ENCODE measurements at places on chromosomes 3 and 15.

DNA sequence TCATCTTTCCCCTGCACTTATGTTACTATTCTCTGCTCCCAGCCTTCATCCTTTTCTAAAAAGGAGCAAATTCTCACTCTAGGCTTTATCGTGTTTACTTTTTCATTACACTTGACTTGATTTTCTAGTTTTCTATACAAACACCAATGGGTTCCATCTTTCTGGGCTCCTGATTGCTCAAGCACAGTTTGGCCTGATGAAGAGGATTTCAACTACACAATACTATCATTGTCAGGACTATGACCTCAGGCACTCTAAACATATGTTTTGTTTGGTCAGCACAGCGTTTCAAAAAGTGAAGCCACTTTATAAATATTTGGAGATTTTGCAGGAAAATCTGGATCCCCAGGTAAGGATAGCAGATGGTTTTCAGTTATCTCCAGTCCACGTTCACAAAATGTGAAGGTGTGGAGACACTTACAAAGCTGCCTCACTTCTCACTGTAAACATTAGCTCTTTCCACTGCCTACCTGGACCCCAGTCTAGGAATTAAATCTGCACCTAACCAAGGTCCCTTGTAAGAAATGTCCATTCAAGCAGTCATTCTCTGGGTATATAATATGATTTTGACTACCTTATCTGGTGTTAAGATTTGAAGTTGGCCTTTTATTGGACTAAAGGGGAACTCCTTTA lies 86.2 kb downstream of the TGFBR2 start:
- no peak overlapping the region for H3K4me3 ChIP-seq
- peaks cover 10% of the 10 kb centered on the region for H3K4me1 ChIP-seq
- no peaks in the 10 kb centered on the region for H3K27me3 ChIP-seq
- peak overlapping the region; percentile 27 for H3K27ac ChIP-seq

DNA sequence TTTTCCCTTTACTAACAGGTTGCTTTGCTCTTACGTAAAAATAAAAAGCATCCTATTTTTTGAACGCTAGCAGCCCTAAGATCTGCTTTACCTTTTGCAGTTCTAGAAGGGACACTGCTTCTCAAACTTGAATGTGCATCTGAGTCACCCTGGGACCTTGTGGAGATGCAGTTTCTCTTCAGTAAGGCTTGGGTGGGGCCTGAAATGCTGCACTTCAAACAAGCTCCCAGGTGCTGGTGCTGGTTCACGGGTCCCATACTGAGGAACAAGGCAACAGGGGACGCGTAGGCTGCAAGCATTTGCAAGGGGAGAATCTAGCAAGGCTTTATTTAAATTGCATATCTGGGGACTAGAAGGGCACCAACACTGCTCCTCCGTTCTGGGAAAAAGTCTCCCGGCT lies 30.0 kb downstream of the MB21D2 start:
- H3K4me3 ChIP-seq: peak overlapping the region; percentile 39
- no peaks in the 10 kb centered on the region for H3K36me3 ChIP-seq
- no peak for DNase-seq
- H3K27me3 ChIP-seq: no peaks in the 10 kb centered on the region
- peak overlapping the region; percentile 7 for H3K27ac ChIP-seq

DNA sequence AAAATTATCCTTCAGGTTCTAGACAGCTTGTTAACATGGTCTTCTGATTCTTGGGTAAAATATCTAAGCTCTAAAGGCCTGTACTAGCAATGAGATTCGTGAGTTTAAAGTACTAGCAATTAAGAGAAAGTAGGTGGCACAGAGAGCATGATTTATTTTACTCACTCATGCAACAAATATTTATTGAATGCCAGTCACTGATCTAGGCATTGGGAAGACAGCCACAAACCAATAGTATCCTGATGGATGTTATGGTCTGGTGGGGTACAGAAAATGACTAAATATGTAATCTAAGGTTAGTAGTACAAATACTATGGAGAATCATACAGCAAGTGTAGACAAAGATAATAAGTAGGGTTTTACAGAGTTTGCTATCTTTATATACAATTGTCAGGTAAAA lies 751.3 kb downstream of the ZNF385D start:
- no peak overlapping the region for H3K27ac ChIP-seq
- no peaks in the 10 kb centered on the region for H3K4me1 ChIP-seq
- no peaks in the 10 kb centered on the region for H3K36me3 ChIP-seq
- H3K4me3 ChIP-seq: no peak overlapping the region
- no peaks in the 10 kb centered on the region for H3K27me3 ChIP-seq
- no peak for DNase-seq

DNA sequence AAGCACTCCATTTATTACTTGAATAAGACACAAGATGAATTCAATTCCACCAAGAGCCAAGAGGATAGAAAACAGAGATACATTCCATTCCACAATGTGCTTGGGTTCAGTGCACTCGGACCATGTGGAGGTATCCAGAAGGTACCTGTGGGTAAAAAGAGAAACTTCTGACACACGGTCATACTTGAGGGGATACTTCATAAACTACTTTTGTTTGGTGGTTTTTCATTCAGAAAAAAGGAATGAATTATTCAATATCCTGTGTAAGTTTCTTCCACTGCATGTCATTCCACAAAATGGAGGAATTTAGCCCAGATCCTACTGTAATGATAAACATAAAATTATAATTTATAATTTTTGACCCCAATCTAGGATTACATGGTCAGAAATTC lies 5.7 kb downstream of the TM4SF1 start:
- no peaks in the 10 kb centered on the region for H3K36me3 ChIP-seq
- H3K4me1 ChIP-seq: peaks cover 24% of the 10 kb centered on the region
- peak overlapping the region; percentile 22 for H3K27ac ChIP-seq
- H3K4me3 ChIP-seq: no peak overlapping the region
- H3K27me3 ChIP-seq: no peaks in the 10 kb centered on the region

- H3K27ac ChIP-seq: no peak overlapping the region
- H3K4me1 ChIP-seq: no peaks in the 10 kb centered on the region
- no peak for DNase-seq
- no peaks in the 10 kb centered on the region for H3K27me3 ChIP-seq
Measured at GRCh38 chr3:197936819-197937384, 13.1 kb upstream of the RPL35A start.

DNA sequence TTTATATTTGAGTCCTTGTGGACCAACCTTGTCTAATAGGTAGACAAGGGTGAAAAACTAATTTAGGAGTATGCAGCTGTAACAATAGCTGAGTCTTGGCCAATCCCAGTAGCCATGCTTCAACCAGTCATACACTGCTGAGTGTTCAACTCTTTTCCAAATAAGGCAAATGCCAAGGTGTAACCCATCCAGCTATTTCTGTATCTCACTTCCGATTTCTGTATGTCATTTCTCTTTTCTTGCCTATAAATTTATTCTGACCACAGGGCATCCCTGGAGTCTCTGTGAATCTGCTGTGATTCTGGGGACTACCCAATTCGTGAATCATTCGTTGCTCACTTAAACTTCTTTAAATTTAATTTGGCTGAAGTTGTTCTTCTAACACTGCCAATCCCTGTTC lies 93.2 kb downstream of the MAGI1 start:
- H3K4me1 ChIP-seq: no peaks in the 10 kb centered on the region
- no peaks in the 10 kb centered on the region for H3K27me3 ChIP-seq
- H3K27ac ChIP-seq: no peak overlapping the region
- no peak overlapping the region for H3K4me3 ChIP-seq
- H3K36me3 ChIP-seq: no peaks in the 10 kb centered on the region

- H3K27me3 ChIP-seq: no peaks in the 10 kb centered on the region
- DNase-seq: no peak
- no peaks in the 10 kb centered on the region for H3K4me1 ChIP-seq
Measured at GRCh38 chr3:50423543-50423942, 64.2 kb upstream of the TMEM115 start.

- H3K36me3 ChIP-seq: no peaks in the 10 kb centered on the region
- no peaks in the 10 kb centered on the region for H3K27me3 ChIP-seq
- H3K4me1 ChIP-seq: no peaks in the 10 kb centered on the region
Measured at GRCh38 chr3:74302281-74302680, 312.2 kb downstream of the CNTN3 start.

GRCh38 chr15:99369196-99369595 lies 117.9 kb downstream of the LRRC28 start:
- no peak overlapping the region for H3K27ac ChIP-seq
- no peaks in the 10 kb centered on the region for H3K27me3 ChIP-seq
- no peak overlapping the region for H3K4me3 ChIP-seq
- H3K36me3 ChIP-seq: peaks cover 4% of the 10 kb centered on the region

- no peak for DNase-seq
- no peaks in the 10 kb centered on the region for H3K36me3 ChIP-seq
- no peak overlapping the region for H3K4me3 ChIP-seq
- no peak overlapping the region for H3K27ac ChIP-seq
- no peaks in the 10 kb centered on the region for H3K4me1 ChIP-seq
Measured at GRCh38 chr15:84006421-84006820, 229.2 kb upstream of the GOLGA6L4 start.

DNA sequence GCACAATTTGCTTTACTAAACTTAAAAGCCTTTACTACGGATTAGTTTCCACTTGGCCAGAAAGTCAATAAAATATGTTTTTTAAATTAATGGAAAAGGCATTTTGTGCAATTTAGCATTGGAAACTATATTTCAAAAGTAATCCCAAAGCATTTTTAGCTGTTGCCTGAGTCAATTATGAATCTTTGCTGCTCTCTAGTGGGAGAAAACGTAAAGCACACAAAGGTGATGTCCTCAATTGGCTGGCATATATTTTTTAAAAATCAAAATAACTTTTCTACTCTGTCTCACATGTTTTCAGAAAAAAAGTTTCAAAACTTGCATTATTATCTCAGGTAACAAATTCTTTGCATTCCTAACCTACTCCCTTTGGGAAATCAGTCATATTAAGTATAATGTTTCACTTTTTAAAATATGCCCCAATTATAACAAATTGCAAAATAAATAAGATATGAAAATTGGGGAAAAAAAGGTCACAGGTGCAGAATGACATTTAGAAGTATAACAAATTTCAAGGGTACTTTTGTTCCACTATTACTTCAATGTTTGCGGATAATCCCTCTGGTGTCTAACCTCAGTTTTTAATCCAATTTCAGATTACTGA lies 47.2 kb upstream of the TEX55 start:
- no peak overlapping the region for H3K4me3 ChIP-seq
- DNase-seq: no peak
- no peaks in the 10 kb centered on the region for H3K27me3 ChIP-seq
- H3K27ac ChIP-seq: no peak overlapping the region

- no peak for DNase-seq
- peak overlapping the region; percentile 58 for H3K27ac ChIP-seq
- peaks cover 6% of the 10 kb centered on the region for H3K4me1 ChIP-seq
- H3K4me3 ChIP-seq: no peak overlapping the region
Measured at GRCh38 chr3:150146991-150147761, 176.5 kb upstream of the PFN2 start.

- H3K27me3 ChIP-seq: no peaks in the 10 kb centered on the region
- H3K4me3 ChIP-seq: no peak overlapping the region
- no peaks in the 10 kb centered on the region for H3K4me1 ChIP-seq
Measured at GRCh38 chr3:157074981-157075380, 85.0 kb downstream of the CCNL1 start.

DNA sequence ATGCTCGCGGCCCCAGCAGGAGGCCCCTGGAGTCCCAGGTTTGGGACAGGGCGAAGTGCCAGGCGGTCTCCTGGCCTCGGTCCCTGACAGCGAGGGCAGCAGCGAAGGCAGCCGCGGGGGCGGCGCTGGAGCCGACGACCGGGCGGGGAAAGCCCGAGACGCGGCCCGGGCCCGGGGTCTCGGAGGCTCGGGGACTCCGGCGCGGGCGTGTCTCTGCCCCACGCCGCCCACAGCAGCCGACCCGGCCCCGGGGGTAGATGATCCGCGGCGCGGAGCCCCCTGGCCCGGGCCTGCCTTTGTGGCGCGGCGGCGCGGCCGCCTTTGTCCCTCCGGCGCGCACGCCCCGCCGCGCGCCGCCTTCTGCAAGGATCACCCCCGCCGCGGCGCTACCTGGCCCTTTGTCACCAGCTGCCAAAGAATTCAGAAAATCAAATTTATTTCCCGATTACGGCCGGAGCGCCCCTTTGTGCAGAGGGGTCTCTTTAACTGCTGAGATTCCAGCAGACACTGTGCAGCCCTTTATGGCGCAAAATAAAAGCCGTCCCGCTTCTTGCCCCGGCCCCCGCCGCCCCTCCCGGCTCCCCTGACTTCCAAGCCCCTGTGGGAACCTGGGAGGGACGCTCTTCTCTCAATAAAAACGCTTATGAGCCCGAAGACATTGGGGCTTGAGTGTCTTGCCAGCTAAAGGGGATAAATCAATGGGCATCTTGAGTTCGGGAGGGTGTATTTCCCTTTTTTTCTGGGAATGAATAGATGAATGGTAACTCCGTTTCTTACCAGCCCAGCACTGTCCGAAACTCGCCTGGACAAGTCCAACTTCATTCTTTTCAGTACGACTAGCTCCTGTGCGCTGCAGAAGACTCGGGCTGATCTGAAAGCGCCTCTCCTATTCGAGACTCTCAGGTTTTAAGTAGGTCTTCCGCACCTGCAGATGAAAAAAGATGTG lies 68.4 kb downstream of the HES1 start:
- no peaks in the 10 kb centered on the region for H3K4me1 ChIP-seq
- H3K36me3 ChIP-seq: no peaks in the 10 kb centered on the region
- H3K27ac ChIP-seq: no peak overlapping the region
- no peaks in the 10 kb centered on the region for H3K27me3 ChIP-seq
- H3K4me3 ChIP-seq: no peak overlapping the region

- H3K27ac ChIP-seq: no peak overlapping the region
- no peaks in the 10 kb centered on the region for H3K27me3 ChIP-seq
- no peaks in the 10 kb centered on the region for H3K36me3 ChIP-seq
Measured at GRCh38 chr3:32626631-32627030, 56.0 kb upstream of the DYNC1LI1 start.

DNA sequence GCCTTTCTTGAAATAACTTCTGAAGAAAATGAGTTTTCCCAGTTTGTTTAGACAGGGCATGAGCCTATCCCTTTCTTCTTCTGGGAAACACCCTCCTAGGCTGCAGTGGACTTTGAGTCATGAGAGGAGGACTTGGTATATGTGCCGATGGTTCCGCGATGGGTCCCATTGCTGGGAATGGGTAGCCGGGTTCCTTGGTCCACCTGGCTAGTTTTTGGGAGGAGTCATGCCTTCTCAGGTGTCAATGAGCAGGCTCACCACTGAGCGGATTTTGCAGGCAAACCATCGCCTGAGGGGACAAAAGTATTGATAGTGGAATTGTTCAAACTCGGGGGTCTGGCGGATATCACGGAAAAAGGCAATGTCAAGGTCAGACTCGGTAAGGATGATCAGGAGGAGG lies 46.8 kb downstream of the WDR76 start:
- no peaks in the 10 kb centered on the region for H3K4me1 ChIP-seq
- no peak overlapping the region for H3K27ac ChIP-seq
- no peak overlapping the region for H3K4me3 ChIP-seq
- no peaks in the 10 kb centered on the region for H3K27me3 ChIP-seq

DNA sequence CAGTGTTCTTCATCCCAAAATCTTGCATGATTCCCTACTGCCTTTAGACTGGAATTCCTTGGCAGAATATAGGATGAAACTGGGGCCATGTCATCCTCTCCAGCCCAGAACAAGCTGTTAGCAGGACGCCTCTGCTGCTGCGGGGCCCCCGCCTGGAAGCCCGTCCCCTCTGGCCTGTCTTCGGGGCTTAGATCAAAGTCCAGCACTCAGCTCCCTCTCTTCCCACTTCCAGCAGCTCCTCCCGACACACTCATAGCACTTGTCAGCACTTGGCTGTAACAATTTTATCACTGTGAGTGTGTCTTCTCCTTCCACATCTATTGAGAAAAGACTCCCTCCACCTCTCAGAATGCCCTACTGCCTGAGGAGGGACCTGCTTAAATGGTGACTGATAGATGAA lies 112.0 kb upstream of the HACD2 start:
- H3K27ac ChIP-seq: no peak overlapping the region
- no peak for DNase-seq
- H3K4me1 ChIP-seq: no peaks in the 10 kb centered on the region

Measured in Peyer's patch (tissue), 4 donors.